ENCODE measurements at places on chromosomes 6 and 20.
A peak's percentile ranks its signal among the peaks of the same experiment; 100 is the strongest.

- DNase-seq: no peak
These were observed 3.6 kb downstream of the TBC1D20 start for GRCh38 chr20:458776-459175.

- no peak for DNase-seq
These were observed 1.3 kb upstream of the RAMACL start for GRCh38 chr6:166587631-166588413.

DNA sequence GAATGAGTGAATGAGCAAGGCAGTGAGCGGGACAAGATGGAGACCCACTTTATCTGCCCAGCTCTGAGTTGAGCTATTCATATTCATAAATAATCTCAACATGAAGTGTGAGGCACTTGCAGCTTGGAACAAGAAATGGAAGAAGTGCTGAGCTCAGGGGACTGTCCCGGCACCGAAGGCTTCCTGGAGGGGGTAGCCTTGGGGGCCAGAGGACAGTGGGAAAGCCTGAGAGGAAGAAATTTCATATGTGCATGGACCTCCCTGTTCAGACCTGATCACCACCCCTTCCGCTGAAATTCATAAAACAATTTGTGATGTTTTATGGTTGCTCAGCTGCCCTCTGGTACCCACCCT is 103.2 kb downstream of the TOX2 start:
- no peak for DNase-seq

GRCh38 chr6:134373282-134373922 is 55.5 kb upstream of the SGK1 start:
- peak; percentile 69 for DNase-seq

DNA sequence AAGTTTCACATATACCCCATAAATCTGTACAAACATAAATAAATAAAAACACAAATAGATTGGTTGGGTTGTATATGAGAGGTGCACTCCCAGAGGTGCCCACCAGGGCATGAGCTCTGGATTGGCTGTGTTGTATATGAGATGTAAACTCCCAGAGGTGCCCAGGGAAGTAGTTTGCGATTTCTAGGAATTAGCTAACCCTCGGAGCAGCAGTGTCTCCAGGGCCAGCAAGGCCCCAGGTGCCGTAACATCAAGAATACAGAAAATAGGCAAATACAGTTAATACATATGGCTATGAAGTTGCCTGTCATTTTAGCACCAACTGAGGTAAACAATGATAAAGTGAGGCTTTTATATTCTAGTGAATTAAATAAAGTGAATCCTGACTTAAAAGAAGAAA is 5.4 kb upstream of the GINM1 start:
- DNase-seq: no peak

DNA sequence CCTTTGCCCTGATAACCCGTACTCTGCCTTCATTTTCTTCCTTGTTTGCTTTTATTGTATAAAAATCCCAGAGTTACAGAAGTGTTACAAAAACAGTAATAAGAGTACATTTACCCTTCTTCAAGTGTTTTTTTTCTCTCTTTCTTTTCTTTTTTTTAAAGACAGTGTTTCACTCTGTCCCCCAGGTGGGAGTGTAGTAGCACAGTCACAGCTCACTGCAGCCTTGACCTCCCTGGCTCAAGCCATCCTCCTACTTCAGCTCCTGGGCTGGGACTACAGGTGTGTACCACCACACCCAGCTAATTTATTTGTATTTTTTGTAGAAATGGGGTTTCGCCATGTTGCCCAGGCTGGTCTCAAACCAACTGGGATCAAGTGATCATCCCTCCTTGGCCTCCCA is 402.7 kb downstream of the CDKAL1 start:
- DNase-seq: no peak

DNA sequence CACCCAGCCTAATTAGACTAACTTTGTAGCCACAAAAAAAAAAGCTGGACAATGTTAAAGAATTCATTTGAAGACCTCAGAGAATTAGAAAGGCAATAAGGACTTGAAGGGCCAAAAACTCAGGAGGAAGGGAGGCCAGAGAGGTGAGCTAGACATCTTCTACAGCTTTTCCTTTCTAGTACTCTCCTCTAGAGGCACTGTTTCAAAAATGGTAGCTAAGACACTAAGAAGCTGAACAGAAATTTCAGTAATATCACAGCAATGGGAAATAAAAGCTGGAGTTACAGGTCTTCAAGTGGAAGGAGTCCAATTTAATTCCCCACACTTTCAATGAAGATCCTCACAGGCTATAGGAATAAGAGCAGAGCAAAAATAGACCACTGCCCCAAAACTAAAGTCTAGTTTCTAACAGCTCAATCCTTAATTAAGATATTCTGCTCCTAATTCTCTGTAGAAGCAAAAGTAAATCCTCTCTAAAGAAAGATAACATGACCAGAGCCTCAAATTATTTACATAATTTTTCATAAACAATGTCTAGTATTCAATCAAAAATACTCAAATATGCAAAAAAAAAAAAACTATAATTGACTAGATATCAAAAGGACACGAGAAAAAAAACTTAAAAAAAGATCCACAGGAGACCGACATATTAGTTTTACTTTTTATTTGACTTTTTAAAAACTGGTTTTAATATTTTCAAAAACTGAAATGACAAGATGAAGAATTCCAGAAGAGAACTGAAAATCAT is 63.7 kb downstream of the RNGTT start:
- no peak for DNase-seq

GRCh38 chr20:46371656-46372055 is 34.8 kb downstream of the ELMO2 start:
- no peak for DNase-seq

DNA sequence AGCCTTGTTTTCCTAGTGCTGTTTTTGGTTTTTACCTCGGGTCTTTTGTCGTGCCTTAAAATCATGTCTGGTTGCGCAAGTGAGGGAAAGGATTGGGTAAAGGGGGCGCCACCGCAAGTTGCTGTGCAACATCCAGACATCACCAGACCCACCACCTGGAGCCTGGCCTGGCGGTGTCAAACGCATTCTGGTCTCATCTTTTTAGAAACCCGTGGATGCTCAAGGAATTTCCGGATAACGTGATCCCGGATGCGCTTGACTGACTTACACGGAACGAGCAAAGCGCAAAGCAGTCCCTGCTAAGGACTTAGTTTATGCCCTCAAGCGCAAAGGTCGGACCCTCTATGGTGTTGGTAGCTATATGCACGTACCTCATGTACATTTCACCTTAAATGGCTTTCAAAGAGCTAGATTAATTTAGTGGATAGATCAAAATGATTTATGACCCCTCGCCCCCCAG is 105.2 kb downstream of the OR2B2 start:
- peak; percentile 30 for DNase-seq

GRCh38 chr6:145863988-145864616 is 49.5 kb upstream of the FBXO30 start:
- DNase-seq: no peak

GRCh38 chr20:5065166-5065878 is 54.4 kb downstream of the PCNA start:
- DNase-seq: peak; percentile 53

GRCh38 chr6:160055378-160055777 is 66.2 kb upstream of the SLC22A1 start:
- DNase-seq: no peak

DNA sequence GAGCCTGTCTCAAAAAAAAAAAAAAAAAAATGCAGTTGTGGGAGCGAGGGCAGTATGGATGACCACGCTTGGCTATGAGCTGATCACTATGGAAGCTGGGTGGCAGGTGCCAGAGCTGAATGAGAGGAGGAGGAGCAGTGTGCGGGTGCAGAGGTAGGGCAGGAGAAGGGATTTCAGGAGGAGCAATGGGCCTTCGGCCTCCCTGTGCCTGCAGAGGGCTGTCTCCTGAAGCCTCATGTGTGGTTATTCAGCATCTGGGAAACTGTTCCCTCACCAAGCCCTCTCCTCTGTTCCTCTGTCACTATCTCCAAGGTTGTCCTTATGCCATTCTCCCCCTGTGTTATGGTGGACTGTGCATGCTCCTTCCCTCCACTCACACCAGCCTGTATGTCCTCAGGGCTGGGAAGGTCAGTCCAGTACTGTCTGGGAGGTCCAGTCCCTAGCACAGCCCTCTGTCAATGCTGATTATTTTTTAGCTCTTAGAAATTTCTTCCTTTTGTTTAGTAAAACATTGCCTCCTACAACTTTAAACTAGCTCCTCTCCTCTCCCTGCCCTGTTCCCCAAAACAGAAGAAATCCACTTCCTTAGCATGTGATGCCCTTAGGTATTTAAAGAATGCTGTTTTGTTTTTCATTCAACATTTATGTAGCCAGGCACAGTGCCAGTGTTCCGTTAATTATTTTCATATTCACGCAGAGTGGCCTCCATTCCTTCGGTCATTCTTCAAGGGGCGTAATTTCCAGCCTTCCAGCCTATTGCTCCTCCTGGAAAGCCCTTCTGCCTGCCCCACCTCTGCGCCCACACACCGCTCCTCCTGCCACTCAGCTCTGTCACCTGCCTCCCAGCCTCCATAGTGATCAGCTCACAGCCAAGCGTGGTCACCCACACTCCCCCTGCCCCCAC is 48.9 kb downstream of the CNBD2 start:
- no peak for DNase-seq

DNA sequence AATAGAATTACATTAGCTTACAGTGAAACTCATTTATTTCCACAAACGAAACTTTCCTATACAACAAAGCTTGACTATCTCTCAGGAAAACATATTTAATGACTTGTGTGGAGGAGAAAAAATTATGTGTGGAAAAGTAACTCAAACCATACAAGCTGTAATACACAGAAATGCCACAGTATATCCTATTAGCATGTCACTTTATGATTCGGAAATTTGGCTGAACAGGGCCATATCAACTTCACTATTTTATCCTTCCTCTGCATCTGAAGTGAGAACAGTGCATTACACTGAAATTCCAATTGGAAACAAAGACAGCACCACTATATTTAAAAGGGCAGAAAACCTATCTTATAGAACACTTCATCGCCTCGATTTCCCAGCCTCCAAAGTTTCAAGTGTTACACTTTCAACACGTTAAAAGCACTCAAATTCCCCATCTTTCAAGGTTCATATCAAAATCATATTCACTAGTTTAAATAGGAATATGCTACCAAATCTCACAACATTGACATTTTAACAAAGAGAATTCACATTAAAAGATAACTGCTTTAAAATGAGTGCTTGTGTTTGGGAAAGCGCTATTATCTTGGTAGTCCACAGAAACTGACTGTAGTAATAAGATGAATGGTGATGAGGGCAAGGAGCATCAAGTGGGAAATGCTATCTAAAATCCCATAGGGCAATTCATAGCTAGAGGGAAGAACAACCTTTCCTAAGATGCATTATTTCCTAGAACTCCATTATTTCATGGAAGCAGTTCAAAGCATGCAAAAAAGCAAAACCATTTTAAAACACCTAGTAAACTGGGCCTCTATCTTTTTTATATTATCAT is 1.8 kb downstream of the REV3L start:
- DNase-seq: no peak

DNA sequence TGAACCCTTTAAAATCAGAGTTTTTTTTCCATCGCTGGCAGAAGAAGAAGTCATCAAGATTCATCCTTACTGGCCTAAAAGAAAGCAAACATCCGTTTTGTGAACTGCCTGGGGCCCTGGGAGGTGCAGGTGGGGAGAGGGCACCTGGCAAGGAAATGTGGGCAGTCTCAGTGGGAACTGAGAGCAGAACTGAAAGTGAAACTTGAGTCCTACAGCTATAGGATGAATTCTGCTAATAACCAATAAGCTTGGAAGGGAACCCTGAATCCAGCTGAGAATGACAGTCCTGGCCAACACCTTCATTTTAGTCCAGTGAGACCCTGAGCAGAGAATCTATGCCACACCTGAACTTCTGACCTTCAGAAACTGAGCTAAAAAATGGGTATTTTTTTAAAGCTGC is 130.1 kb upstream of the ASCC3 start:
- DNase-seq: no peak

GRCh38 chr6:102553214-102553613 is 1159.7 kb downstream of the GRIK2 start:
- no peak for DNase-seq

DNA sequence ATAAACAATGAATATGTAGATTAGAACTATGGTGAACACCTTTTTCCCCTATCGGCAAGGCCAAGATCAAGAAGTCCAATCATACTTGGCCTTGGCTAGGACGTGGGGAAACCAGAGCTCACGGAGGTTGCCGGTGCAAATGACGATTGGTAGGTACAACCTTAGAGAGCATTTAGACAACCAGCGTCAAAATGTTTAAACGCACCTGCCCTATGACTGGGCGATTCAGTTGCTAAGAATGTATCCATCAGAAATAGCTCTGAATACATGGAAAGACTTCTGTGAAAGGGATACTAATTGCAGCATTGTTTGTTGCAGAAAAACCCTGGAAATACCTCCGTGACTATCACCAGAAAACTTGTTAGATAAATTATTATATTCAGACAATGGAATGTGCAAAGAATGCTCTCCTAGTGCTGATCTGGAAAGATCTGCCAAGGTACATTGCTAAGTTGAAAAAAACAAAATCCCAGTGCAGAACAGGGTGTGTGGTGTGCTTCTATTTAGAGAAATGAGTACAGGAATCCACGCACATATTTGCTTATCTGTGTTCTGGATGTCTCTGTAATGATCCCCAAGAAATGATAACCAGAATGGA is 48.0 kb upstream of the PTPN1 start:
- DNase-seq: no peak

GRCh38 chr20:51728737-51729136 is 39.5 kb downstream of the ATP9A start:
- no peak for DNase-seq

DNA sequence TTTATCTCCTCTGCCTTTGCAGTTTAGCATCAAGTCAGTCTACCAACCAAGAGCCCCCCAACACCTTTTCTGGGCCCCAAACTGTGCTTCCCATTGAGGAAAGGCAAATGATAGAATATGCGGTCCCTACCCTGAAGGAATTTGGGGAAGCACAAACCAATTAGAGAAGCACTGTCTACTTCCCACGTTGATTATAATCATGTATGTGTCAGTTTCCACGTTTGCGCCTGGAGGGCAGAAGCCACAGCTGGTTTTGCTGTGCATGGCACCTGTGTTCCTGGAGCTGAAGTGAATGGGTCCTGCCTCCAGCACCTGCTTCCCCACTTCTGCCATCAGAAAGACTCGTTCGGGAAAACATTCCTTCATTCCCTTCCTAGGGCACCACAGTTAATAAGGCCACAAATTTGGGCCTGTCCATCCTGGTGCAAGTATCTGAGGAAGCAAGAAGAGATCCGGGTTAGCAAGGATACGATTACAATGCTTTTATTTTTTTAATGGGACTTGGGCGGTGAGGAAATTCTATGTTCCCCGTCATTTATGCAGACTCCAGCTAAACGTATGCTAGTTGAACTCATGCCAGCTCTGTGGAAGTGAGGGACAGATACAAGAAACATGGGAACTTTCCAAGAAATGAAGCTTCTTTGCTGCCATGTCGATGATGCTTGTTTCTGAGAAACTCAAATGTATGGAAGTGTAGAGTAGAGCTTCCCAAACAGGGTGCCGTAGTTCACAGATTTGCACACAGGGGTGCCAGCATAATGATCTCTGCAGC is 333.5 kb downstream of the NRN1 start:
- no peak for DNase-seq

GRCh38 chr6:7021301-7021700 is 86.5 kb upstream of the RREB1 start:
- no peak for DNase-seq
